Endothelial cell of umbilical vein (primary cell): ENCODE measurements at places on chromosomes 2 and 18. TPM values are rescaled to one million over a fixed set of nuclear protein-coding genes. Genes with fewer than 3 reads are reported as not detected.

Gene REG3G
- total RNA-seq: not detected in 2 replicates

- peaks cover 14% of the 10 kb centered on the region for H3K4me1 ChIP-seq
- H3K27me3 ChIP-seq: no peaks in the 10 kb centered on the region
- peak; percentile 75 for DNase-seq
- no peak overlapping the region for H3K27ac ChIP-seq
Measured at GRCh38 chr2:12806549-12807242, 90.0 kb downstream of the TRIB2 start.

GRCh38 chr2:233352141-233352842, 2.0 kb upstream of the DGKD start:
- H3K27me3 ChIP-seq: no peaks in the 10 kb centered on the region
- no peak overlapping the region for H3K4me3 ChIP-seq
- H3K4me1 ChIP-seq: peaks cover 23% of the 10 kb centered on the region
- no peak for DNase-seq
- H3K36me3 ChIP-seq: no peaks in the 10 kb centered on the region
- no peak overlapping the region for H3K27ac ChIP-seq

DNA sequence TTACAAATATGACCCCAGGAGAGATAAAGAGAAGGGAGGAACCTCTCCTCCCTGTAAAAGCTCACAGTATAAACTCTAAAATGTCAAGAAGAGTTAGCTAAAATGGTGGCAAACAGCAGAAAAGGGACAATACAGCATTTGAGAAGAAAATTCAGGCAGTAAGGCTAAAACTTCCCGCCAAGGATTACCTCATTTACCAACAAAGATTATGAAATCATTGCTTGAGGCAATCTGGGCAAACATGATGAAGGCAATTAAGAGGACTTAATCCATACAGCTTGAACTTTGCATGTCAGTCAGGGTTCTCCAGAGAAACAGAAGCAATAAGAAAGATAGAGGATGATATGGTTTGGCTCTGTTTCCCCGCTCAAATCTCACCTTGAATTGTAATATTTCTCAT, 81.4 kb downstream of the CMPK2 start:
- no peak overlapping the region for H3K27ac ChIP-seq
- H3K4me3 ChIP-seq: no peak overlapping the region
- H3K4me1 ChIP-seq: peaks cover 10% of the 10 kb centered on the region
- no peaks in the 10 kb centered on the region for H3K36me3 ChIP-seq
- no peaks in the 10 kb centered on the region for H3K27me3 ChIP-seq
- DNase-seq: no peak

GRCh38 chr2:216857131-216857550, 2.7 kb downstream of the TNP1 start:
- no peak for DNase-seq
- H3K4me3 ChIP-seq: no peak overlapping the region
- no peaks in the 10 kb centered on the region for H3K36me3 ChIP-seq
- H3K27ac ChIP-seq: no peak overlapping the region
